ENCODE measurements at places on chromosomes 7 and 10.

GRCh38 chr7:24365606-24366005 lies 81.6 kb downstream of the NPY start:
- H3K4me1 ChIP-seq: peaks cover 10% of the 10 kb centered on the region
- H3K36me3 ChIP-seq: no peaks in the 10 kb centered on the region
- no peak for DNase-seq
- H3K27me3 ChIP-seq: no peaks in the 10 kb centered on the region

- H3K27me3 ChIP-seq: no peaks in the 10 kb centered on the region
- no peak overlapping the region for H3K27ac ChIP-seq
- H3K4me3 ChIP-seq: no peak overlapping the region
- DNase-seq: no peak
- H3K36me3 ChIP-seq: peaks cover 35% of the 10 kb centered on the region
- H3K4me1 ChIP-seq: peaks cover 8% of the 10 kb centered on the region
These were observed 100.4 kb upstream of the PDGFA start for GRCh38 chr7:620056-620455.

- no peak overlapping the region for H3K27ac ChIP-seq
- no peak for DNase-seq
- H3K4me3 ChIP-seq: peak overlapping the region; percentile 5
- peaks cover 61% of the 10 kb centered on the region for H3K4me1 ChIP-seq
These were observed 1.6 kb downstream of the RASSF4 start for GRCh38 chr10:44961230-44961571.

DNA sequence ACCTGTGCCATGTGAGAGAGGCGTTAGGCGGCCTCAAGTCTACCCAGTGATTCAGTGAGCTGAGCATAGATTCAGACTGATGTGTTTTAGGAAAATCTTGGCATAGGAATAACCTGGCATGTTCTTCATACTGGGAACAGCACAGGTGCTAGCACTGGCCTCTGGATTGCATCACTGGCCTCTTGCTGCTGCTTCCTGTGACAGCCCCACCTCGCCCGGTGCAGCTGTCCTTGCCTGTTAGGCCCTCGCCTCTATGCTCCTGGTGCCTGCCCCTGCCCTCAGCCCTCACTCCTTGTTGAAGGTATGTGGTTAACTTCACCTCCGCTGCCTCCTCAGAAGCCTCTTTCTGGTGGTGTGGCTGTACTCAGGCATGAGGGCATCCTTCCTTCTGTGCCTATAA lies 46.2 kb downstream of the BLNK start:
- H3K27me3 ChIP-seq: peaks cover 7% of the 10 kb centered on the region
- H3K27ac ChIP-seq: no peak overlapping the region
- no peak overlapping the region for H3K4me3 ChIP-seq
- no peak for DNase-seq
- H3K4me1 ChIP-seq: no peaks in the 10 kb centered on the region

GRCh38 chr7:155872678-155873369 lies 60.6 kb upstream of the SHH start:
- no peaks in the 10 kb centered on the region for H3K36me3 ChIP-seq
- H3K27ac ChIP-seq: no peak overlapping the region
- H3K4me3 ChIP-seq: no peak overlapping the region
- DNase-seq: no peak
- peaks cover 45% of the 10 kb centered on the region for H3K27me3 ChIP-seq

GRCh38 chr10:101612086-101612485 lies 24.0 kb downstream of the DPCD start:
- H3K27me3 ChIP-seq: no peaks in the 10 kb centered on the region
- peaks cover 6% of the 10 kb centered on the region for H3K36me3 ChIP-seq
- H3K27ac ChIP-seq: no peak overlapping the region

Measured in progenitor cell of endocrine pancreas (in vitro differentiated cells).